Suprapubic skin (tissue), 4 donors: ENCODE measurements at places on chromosomes 7 and 10. TPM values are rescaled to one million over a fixed set of nuclear protein-coding genes. Genes with fewer than 3 reads are reported as not detected.

- H3K4me3 ChIP-seq: no peak overlapping the region
- H3K27ac ChIP-seq: no peak overlapping the region
Observed at GRCh38 chr7:3559278-3559677, 258.2 kb downstream of the SDK1 start.

DNA sequence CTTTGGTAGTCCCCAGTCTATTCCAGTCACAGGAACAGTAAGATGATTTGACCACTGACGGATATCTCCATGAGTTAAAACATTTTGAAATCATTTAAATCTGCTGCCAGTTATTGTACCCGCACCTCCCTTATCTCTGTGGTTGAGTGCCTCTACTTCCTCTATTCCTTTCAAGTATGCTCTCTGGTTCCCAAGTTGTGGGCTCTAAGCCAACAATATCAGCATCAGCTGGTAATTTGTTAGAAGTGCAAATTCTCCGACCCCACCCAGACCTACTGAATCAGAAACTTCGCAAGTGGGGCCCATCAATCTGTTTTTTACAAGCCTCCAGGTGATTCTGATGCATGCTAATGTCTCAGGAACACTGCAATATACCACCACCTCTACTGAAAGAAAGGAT, 235.5 kb downstream of the CCSER2 start:
- no peak overlapping the region for H3K4me3 ChIP-seq
- no peaks in the 10 kb centered on the region for H3K36me3 ChIP-seq
- peaks cover 20% of the 10 kb centered on the region for H3K27me3 ChIP-seq
- DNase-seq: no peak

DNA sequence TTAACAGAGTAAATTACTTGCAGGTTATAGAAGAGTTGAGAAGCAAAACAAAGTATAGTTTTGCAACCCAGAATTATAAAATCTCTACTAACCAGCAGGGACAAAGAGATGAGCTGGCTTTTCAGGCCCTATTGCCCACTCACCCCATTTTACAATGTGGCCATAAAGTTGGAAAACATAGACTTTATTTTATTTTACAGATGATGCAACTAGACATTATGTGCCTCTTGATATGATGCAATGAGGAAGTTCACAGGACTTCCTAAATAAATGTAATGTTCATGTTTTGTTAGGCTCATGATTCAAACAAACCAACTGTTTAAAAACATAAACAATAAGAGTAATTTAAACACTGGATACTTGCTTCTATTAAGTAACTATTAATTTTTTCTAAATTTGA, 141.1 kb upstream of the WNT16 start:
- no peak overlapping the region for H3K4me3 ChIP-seq
- no peaks in the 10 kb centered on the region for H3K36me3 ChIP-seq
- H3K27ac ChIP-seq: no peak overlapping the region
- no peak for DNase-seq
- no peaks in the 10 kb centered on the region for H3K4me1 ChIP-seq
- no peaks in the 10 kb centered on the region for H3K27me3 ChIP-seq

GRCh38 chr7:3880228-3880987, 579.4 kb downstream of the SDK1 start:
- DNase-seq: no peak
- H3K27me3 ChIP-seq: no peaks in the 10 kb centered on the region
- no peaks in the 10 kb centered on the region for H3K36me3 ChIP-seq
- H3K4me1 ChIP-seq: no peaks in the 10 kb centered on the region
- H3K27ac ChIP-seq: no peak overlapping the region

Gene SYT15B
- total RNA-seq: 2.6 TPM
